ENCODE measurements at places on chromosomes 11 and 22.
A peak's percentile ranks its signal among the peaks of the same experiment; 100 is the strongest.

GRCh38 chr22:32932176-32932575 lies 126.0 kb downstream of the SYN3 start:
- DNase-seq, result no peak

GRCh38 chr11:58659910-58660570 lies 37.6 kb downstream of the CNTF start:
- DNase-seq, result no peak

DNA sequence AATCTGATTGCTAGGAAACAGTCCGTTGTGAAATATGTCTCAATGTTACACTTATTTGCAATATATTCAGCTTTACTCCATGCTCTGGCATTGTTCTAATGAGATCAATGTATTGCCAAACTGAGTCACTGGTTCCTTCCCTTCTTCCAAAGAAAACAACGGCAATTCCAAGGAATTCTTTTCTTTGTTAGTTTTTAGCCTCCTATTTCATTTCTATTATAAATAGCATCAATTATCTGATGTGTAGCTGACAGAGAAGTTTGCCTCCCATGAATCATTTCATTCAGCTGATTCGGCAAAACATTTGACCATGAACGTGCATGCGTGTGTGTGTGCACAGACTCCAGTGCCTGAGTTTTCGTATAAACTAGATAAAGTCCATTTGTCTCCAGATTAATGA lies 346.8 kb downstream of the ETS1 start:
- no peak for DNase-seq

GRCh38 chr11:113773416-113774173 lies at the start of gene ZW10:
TSS of gene ZW10 (minus strand) at chr11:113773692. CDS start at chr11:113773666, 26 bp downstream.
- DNase-seq, result peak; percentile 88

- DNase-seq, result no peak
These were observed 58.9 kb upstream of the BARX2 start for GRCh38 chr11:129316781-129317180.

GRCh38 chr22:21047035-21047661 lies 1.4 kb downstream of the LRRC74B start:
- DNase-seq, result no peak

GRCh38 chr11:65730461-65730860 lies 9.9 kb upstream of the RNASEH2C start:
- no peak for DNase-seq

DNA sequence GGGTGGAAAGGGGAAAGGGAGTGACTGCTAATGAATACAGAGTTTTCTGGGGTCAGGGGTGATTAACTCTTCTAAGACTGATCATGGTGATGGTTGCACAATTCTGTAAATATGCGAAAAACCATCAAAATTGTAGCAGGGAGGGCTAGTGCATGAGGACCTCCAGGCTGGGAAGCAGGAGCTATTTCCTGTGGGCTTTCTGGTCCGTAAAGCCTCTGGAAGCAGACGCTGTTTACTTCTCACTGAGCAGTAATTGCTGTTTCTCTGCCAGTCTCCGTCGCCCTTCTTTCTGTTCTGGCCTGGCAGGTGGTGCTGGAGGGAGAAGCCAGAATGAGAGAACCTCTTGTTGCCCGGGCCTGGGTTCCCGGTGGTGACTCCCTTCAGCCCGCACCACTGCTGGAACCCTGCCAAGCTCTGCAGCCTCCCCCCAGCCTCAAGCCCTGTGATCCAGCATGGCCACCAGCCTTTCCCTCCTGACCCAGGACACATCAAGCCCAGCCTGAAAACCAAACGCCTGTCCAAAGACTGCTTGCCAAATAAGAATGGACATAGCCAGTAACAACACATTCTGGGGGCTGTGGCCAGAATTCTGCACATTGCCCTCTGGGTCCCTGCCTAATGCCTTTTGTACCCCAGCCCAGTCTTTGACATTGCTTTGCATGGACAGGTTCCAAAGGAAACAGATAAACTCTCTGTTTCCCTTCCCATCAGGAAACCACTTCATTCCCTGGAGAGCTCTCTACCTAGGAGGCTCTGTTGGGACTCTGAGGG lies 201.0 kb upstream of the NAV2 start:
- DNase-seq, result no peak

DNA sequence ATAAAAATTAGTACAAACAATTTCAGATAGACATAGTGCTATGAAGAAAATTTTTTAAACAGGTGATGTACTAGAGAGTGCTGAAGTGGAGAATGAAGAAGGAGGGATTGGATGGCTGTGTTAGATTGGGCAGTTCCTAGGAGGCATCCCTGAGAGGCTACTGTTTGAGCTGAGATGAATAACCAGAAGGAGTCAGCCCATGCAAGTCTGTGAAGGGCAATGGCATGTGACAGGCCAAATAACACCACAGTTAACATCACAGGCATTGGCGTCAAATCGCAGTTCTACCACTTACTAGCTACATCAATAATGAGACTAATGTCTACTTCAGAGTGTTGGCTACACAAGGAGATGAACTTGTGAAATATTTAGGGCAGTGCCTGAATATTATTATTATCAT lies 35.4 kb downstream of the HORMAD2 start:
- DNase-seq, result no peak
